ENCODE measurements at places on chromosomes 3 and 15.

GRCh38 chr3:169344465-169344864, 319.0 kb downstream of the MECOM start:
- H3K27ac ChIP-seq = no peak overlapping the region
- H3K36me3 ChIP-seq = no peaks in the 10 kb centered on the region
- no peak overlapping the region for H3K4me3 ChIP-seq
- H3K4me1 ChIP-seq = no peaks in the 10 kb centered on the region
- H3K27me3 ChIP-seq = no peaks in the 10 kb centered on the region
- no peak for DNase-seq

- no peaks in the 10 kb centered on the region for H3K27me3 ChIP-seq
- H3K4me3 ChIP-seq = no peak overlapping the region
- no peaks in the 10 kb centered on the region for H3K4me1 ChIP-seq
- H3K36me3 ChIP-seq = peaks cover 54% of the 10 kb centered on the region
- H3K27ac ChIP-seq = no peak overlapping the region
These were observed 56.5 kb downstream of the HEG1 start for GRCh38 chr3:124999317-124999716.

GRCh38 chr3:125374501-125374995, 577 bp downstream of the ZNF148 start:
- H3K4me3 ChIP-seq = peak overlapping the region; percentile 90
- H3K27me3 ChIP-seq = no peaks in the 10 kb centered on the region
- peaks cover 20% of the 10 kb centered on the region for H3K36me3 ChIP-seq
- peak; percentile 26 for DNase-seq

- H3K27me3 ChIP-seq = no peaks in the 10 kb centered on the region
- no peak for DNase-seq
- no peak overlapping the region for H3K4me3 ChIP-seq
- no peaks in the 10 kb centered on the region for H3K36me3 ChIP-seq
These were observed 25.7 kb upstream of the ULK4 start for GRCh38 chr3:41987627-41988026.

DNA sequence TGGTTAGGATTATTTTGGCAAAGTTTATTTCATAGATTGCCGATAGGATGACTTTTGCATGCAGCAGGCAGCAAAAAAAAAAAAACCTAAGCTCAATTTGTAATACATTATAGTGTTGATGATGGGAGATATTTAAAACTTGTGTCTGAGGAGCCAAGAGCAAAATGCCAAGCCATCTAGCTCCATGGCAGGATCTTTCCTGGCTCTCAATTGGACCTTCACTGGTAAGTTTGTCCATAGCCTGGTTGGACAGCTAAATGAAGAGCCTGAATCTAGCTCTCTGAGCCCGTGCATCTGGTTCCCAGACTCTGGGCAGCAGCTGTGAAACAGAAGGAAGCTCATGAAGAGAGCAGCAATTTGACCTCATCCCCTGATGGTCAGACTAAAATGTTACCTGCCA, 17.5 kb downstream of the STAC start:
- H3K27me3 ChIP-seq = no peaks in the 10 kb centered on the region
- no peak overlapping the region for H3K4me3 ChIP-seq
- H3K4me1 ChIP-seq = no peaks in the 10 kb centered on the region
- no peak for DNase-seq
- H3K27ac ChIP-seq = no peak overlapping the region
- no peaks in the 10 kb centered on the region for H3K36me3 ChIP-seq
